T-helper 1 cell (primary cell): ENCODE measurements at places on chromosomes 4 and X.

DNA sequence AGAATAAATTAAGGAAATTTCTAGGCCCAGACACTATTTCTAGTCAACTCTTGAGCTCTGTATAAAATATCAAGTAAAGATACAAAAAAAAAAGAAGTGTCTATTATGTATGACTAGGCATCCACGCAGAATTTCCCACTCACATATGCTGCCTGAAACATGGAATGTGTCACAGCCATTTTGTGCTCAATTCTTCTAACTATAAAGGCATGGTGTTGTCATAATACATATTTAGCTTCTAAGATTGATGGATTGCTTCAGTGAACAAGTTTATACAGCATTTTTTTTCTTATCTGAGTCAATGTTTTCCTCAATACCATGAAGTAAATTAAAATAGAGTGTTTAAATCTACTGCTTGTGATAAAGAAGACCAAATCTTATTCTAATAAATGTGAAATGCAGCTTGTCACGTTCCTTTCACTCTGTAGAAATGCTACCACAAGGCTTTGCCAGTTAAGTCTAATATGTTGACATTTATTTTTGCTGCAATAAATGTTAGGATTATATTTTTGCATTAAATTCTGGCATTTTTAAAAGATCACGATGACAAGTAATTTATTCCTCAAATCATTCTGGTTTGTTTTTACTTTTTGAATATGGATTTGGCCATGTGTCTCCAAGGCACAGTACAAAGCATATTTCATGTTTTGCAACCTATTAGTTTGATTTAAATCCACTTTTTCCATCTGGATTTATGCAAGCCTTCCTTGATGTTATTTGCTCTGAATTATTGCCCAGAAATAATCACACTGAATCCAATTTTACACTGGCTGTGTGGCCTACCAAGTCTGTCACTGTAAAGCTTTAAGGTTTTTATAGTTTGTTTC lies 1829.0 kb upstream of the PCDH7 start:
- no peak for DNase-seq

DNA sequence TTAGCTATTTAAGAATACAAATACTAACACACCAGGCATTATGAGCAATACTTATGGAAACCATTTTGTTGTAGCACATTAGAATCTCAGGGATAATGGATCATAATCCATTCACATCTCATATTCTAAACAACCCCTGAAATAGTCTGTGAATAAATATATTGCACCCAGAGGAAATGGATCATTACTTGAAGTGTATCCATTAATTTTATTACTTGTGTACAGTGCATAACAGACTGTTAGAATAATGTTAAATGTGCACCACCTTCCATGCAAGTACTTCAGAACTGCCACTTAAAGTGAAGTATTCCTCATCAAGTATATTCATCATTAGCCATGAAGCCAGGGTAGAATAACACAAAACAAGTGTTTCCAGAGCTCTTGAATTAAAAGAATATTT lies 715.5 kb downstream of the DMD start:
- DNase-seq, result no peak

GRCh38 chrX:14702145-14702544 lies 170.7 kb downstream of the FANCB start:
- DNase-seq, result no peak

GRCh38 chr4:146458594-146458993 lies 63.1 kb downstream of the SLC10A7 start:
- no peak for DNase-seq

GRCh38 chr4:40594261-40595178 lies 35.1 kb downstream of the RBM47 start:
- DNase-seq, result no peak

- DNase-seq, result no peak
Observed at GRCh38 chr4:73864961-73865360, 4.2 kb upstream of the CXCL1 start.

- no peak for DNase-seq
Observed at GRCh38 chr4:11201256-11201655, 227.4 kb downstream of the HS3ST1 start.

- no peak for DNase-seq
Observed at GRCh38 chr4:83605744-83606172, 69.8 kb downstream of the GPAT3 start.

GRCh38 chrX:118345045-118345463 lies 852 bp upstream of the WDR44 start:
- DNase-seq, result no peak

DNA sequence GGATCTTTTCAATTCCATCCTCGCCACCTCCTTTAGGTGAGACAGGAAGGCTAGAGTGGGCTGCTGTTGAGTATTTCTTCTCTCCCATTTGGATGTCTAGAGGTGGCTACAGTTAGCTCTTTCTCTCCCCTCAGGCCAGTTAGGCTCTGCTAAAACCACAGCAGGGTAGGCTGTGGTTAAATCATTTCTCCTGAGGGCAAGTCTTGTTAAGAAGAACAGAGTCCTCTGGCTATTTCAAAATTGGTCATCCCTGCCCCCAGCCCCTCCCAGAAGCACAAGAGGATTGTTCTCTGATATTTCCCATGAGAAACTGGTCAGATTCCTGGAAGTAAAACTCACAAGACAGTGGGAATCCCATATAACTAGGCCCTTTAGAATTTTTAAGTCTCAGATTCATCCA lies 1359.5 kb downstream of the TECRL start:
- DNase-seq, result no peak

- DNase-seq, result no peak
Observed at GRCh38 chr4:87580057-87580456, 28.3 kb upstream of the DSPP start.

- DNase-seq, result no peak
Observed at GRCh38 chr4:85736571-85736970, 261.6 kb downstream of the ARHGAP24 start.

DNA sequence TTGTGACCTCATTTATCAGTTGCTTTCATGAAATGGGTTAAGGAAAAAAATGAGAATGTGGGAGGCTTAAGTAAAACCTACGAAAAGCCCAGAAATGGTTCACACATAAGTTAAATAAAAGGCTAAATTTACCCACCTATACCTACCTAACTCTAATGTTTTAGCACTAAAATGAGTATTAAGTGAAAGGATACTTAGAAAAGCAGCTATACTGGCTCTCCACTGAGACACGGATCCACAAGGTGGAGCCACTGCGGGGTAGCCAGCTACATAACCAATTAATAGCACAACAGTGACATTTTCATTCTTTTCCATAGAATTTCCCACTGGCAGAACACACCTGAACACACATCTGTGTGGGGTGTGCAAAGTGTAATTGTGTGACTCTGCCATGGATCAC lies 101.9 kb downstream of the MAML3 start:
- DNase-seq, result no peak

- DNase-seq, result no peak
Observed at GRCh38 chr4:24040811-24041210, 151.0 kb upstream of the PPARGC1A start.

- no peak for DNase-seq
Observed at GRCh38 chr4:143178923-143179322, 5.8 kb upstream of the USP38 start.

DNA sequence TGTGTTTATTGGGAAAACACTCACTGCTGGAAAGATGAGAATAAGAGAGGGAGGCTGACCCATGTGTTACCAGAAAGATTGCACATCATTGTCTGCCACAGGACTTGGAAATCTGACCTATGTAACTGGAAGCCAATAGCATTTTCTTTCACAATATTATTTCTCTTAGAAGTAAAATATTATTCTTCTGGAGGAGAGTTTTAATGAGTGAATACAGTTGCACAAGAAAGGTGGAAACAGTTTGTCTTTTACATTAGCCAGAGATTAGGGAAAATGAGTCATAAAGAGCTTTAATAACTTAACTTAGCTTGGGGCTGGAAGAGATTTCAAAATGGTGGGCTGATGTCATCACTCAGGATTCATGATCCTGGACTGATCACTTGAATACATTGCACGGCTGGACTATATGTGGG lies 31.5 kb upstream of the LNX1 start:
- no peak for DNase-seq

GRCh38 chr4:2935762-2936743 lies 27.2 kb downstream of the NOP14 start:
- DNase-seq, result no peak

DNA sequence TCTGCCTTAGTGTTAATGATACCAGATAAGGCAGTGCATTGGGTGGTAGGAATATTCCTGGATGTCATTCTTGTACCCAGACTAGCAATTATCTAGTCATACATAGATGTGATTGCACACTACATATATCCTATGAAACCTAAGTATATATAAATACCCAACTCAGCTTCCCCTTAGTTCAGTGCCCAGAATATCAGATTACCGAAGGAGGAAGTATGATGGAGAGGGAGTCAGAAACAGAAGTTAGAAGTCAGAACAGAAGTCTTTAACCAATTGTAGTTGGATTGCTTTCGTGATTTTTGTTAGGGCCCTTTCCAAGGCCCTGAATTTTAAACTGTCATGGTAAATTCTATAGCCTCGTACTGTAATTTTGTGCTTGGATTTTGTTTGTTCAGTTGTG lies 42.9 kb downstream of the MOB1B start:
- no peak for DNase-seq

- DNase-seq, result no peak
Observed at GRCh38 chrX:155534800-155535199, 76.4 kb upstream of the F8A3 start.
